ENCODE measurements at places on chromosomes 1 and 21.

DNA sequence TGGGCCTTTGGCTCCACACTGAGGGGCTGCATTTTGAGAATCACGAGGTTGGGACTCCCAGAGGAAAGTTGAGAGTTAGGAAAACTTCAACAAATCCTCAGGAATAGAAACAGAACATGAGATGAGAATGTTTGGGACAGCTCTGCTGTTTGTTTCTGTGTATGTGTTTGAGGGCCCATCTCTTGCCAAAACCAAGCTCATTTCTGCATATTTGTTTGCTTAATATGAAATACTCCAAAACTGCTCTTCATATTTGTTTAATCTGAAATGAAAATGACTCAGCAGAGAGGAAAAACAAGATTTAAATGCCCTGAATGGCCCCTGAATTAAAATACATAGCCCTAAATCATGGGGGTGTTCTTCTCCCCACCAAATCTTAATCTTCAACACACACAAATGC lies 78.1 kb downstream of the DDR2 start:
- DNase-seq: no peak

- no peak for DNase-seq
Observed at GRCh38 chr1:56872597-56872996, 18.0 kb downstream of the C8A start.

- DNase-seq: no peak
Observed at GRCh38 chr1:17232759-17233661, 15.9 kb upstream of the PADI3 start.

DNA sequence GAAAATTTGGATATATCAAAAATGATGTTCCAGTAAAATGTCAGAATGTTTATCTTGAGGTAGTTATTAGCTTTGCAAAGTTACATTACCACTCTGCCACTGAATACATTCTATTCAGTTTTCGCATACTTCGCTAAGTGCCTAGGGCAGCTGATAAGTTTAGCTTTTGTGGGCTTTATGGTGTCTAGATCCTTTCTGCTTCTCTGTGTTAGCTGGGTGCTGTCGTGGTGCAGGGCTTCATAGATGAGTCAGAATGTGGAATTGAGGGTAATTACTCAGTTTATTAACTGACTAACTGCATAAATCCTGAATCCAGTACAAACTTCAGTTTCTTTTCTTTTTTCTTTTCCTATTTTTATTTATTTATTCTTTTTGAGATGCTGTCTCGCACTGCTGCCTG lies 21.5 kb downstream of the NCAM2 start:
- no peak for DNase-seq

DNA sequence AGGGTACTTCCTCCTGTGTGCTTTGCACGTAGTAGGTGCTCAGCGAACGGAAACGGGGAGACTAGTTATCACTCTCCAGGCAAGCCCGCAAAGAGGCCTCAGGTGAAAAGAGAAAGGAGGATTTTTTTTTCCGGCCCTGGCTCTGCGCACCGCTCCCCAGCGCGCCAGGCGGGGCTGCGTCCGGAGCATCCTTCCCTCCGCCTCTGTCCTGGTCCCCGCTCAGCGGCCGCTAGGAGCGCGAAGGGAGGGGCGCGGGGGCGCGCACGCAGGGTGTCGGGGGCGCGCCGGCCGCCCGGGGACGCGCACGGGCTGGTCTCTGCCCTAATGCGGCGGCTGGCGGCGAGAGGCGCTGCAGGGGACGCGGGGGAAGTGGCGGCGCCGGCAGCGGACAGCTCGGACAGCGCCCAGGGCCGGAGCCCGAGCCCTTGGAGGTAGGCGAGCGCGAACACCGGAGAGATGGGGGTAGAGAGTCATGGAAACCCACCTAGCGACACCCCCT lies 42.3 kb upstream of the NFASC start:
- DNase-seq: no peak

DNA sequence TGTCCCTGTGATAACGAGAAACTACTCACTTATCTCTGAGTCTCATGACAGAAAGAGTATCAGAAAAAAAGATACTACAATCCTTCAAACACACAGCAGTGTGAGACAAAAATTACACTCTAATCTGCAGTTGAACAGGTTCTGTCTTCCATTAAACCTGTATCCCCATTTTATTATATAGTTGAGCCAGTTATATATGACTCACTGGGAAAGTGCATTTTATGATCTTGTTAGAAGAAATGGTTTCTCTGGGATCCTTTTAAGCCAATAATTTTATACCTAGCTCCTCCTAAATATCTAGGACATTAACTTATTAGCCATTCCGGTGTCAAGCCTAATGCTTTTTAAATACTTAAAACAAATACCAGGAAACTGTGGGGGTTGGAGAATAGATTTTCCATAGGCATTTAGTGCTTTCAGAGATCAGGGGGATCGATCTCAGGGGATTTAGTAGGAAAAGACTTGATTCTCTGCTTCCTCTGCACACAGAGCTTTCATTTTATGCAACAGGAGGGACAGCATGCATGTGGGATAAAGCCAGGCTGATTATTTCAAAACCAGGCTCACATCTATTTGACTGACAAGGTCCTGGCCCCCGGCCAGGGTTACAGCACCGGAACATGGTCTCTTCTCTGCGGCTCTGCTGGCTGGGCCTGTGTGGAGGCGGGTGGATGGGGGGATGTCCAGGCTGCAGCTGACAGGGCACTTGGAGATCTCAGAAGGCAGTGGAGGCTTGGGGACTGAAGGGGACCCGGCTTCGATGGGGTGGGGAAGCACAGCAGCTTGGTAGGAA lies 310.6 kb downstream of the DISC1 start:
- DNase-seq: no peak

DNA sequence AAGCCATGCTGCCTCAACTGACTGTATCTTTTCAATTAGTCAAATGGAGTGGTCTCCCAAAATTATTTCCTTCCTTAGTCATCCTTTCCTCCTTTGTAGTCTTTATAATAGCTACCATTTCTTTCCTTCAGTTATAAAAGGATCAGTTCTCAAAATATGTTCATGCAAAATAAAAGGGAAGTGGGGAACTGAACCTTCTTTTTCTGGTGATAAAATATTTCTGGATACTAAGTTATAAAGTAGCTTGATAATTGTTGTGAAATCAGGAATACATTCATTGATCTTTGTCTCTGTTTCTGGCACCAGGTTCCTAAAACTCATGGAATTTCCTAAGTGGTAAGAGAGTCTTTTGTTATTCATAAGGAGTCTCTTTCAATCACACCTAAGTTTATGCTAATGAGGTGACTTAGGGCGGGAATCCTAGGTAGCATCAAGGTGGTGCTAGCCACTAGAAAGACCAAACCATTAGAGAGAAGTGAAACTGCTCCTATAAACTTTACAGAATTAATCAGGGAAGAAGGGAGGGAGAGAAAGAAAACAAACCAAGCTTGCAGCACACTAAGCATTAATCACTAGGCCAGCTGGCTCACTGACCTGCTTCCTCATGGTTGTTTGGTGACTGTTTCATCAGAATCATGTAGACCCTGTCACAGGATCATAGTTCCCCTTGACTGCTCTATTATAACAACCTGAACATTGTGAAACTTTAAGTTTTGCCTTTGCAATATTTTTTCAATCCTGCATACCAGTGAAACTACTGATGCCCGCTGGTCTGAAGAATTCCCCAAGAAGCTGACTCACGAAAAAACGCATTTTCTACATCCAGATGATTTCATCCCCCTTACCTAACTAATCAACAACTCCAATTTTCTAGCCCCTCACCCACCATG lies 161.6 kb upstream of the PTBP2 start:
- DNase-seq: no peak
